Body of pancreas (tissue), 4 donors: ENCODE measurements at places on chromosomes 13 and 19. TPM values are rescaled to one million over a fixed set of nuclear protein-coding genes. Genes with fewer than 3 reads are reported as not detected.

DNA sequence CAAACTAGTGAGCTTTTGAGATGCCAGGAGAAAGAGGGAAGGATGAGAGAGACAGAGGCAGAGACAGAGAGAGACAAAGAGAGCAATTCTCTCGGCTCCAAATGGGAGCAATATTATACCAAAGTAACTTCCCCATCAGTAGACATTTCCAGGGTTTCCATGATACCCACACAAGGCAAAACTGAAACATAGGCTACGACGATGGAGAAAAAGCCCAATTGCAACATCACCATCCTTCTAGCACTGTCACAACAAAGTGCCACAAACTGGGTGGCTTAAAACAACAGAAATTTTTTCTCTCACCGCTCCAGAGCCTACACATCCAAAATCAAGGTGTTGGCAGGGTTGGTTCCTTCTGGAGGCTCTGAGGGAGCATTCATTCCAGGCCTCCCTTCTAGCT lies 81.4 kb downstream of the KCTD12 start:
- no peak for DNase-seq

DNA sequence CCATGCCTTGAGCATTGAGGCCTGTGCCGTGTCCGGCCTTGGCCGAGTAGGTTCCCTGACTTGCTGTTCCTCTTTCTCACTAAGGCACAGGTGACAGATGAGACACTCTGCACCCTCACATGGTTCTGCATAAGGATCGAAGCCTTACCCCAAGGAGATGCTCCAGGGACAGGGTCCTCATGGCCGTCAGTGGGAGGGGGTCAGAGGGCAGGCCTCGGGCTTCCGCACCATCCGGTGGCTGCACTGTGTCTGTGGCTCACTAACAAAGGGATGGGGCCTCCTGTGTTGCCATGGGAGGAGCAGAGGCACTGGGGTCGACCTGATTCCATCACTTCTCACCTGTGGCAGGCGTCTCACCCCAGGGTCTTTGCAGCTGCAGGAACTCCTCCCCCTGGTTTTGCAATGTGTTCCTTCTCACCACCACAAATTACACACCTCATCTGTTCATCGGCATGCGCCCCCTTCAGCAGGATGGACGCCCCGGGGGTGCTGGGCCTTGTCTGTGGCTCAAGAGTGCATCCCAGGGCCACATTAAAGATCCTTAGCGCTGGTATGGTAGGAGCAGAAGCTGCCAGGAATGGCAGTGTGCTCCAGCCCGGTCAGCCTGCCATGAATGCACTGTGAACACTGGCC lies 113.3 kb upstream of the SOX1 start:
- DNase-seq = no peak

GRCh38 chr19:40667602-40668001 lies 22.8 kb downstream of the NUMBL start:
- DNase-seq = no peak

DNA sequence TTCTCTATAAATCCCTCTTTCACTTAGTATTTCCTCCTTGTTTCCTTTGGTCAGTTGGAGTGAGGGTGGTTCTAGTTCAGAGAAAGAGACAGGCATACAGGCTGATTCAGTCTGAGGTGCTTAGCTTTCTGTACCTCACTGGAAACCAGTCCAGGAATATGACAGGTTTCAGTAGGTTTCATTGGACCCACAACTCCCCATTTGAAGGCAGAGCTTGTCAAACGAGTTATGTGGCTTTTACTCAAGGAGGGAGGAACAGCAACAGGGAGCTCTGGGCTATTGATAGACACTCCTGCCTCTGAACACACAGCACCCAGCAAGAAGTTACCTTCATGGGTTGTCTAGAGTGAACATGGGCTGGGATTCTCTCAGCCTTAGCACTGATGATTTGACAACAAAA lies 14.5 kb downstream of the ACTN4 start:
- DNase-seq = peak; percentile 81

DNA sequence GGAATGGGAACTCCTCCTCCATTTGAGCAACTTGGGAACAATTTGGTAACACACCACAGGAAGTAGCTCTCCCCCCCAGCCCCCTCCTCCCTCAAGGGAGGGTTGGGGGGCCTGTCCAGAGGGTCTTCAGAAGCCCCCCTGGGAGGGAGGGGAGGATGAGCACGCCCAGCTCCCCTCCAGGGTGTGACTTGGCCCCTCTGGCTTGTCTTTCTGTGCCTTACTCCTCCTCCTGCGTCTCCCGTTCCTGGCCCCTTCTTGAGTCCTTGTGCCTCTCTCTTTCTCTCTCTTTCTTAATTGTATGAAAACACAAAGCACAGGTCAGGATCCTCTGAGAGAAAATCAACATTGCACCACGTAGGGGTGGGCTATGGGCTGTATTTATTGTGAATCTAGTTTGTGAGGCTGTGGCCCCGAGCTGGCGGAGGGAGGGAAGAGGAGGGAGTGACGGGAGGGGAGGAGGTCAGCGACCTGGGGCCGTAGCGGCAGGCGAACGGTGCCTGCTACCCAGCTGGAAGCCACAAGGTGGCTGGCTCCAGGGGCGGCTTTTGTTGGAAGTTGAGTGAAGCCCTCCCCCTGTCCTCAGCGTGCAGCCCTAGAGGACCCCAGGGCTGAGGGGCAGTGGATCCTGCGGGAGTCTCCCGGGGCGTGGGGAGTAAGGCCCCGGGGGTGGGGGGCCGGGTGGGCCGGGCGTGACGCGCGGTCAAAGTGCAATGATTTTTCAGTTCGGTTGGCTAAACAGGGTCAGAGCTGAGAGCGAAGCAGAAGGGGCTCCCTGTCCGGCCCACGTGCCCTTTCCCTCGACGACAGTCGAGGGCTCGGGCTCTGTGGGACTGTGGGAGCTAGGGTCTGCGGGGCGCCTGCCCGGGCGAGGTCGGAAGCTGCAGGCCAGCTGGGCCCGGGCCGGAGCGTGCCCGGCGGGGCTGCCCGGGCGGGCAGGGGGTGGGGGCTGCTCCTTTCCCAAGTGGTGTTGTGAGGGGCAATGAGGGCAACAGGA lies 6.4 kb downstream of the LYL1 start:
- DNase-seq = no peak

GRCh38 chr13:85970727-85971126 lies 171.5 kb upstream of the SLITRK6 start:
- no peak for DNase-seq

- DNase-seq = no peak
These were observed 210.6 kb downstream of the UQCRFS1 start for GRCh38 chr19:29002336-29002735.

DNA sequence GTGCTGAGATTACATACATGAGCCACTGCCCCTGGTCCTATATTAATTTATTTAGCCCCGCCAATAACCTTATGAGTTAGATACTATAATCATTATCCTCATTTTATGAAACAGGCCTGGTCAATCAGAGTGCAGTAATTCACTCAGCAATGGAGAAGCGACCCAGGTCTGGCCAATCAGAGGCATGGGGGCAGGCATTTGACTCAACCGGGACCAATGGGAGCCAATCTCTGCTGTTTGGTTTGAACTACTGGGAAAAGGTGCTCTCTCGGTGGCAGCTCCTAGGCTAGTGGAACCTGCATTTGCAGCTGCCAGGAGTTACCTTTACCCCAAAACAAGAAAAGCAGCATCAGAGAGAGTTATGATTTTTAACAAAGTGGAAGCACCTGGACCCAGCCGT lies 6.6 kb downstream of the SIRT2 start:
- DNase-seq = no peak

DNA sequence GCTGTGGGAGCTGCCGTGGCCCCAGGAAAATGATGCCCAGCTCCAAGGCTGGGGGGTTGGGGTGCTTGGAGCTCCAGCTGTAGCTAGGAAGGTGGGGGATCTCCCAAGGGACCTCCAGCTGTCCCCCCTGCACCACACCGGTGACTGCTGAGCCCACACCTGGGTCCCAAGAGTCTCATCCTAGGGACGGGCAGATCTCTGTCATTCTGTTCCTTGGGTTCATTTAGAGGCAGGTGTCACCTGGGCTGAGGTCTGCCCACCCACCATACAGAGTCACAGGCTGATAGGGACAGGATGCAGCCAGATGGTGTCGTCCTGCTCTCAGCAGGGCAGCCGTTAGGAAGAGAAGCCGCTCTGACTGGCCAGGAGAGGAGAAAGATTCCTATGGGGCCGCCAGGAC lies 5.3 kb downstream of the F2RL3 start:
- DNase-seq = no peak

- no peak for DNase-seq
These were observed 175.7 kb upstream of the UBL3 start for GRCh38 chr13:30026093-30026492.

- peak; percentile 86 for DNase-seq
These were observed 24.2 kb downstream of the TEX29 start for GRCh38 chr13:111344471-111345191.

- no peak for DNase-seq
These were observed 18.5 kb downstream of the LNX2 start for GRCh38 chr13:27601803-27602202.

- peak; percentile 31 for DNase-seq
These were observed 12.0 kb downstream of the B3GNT8 start for GRCh38 chr19:41415154-41415571.

DNA sequence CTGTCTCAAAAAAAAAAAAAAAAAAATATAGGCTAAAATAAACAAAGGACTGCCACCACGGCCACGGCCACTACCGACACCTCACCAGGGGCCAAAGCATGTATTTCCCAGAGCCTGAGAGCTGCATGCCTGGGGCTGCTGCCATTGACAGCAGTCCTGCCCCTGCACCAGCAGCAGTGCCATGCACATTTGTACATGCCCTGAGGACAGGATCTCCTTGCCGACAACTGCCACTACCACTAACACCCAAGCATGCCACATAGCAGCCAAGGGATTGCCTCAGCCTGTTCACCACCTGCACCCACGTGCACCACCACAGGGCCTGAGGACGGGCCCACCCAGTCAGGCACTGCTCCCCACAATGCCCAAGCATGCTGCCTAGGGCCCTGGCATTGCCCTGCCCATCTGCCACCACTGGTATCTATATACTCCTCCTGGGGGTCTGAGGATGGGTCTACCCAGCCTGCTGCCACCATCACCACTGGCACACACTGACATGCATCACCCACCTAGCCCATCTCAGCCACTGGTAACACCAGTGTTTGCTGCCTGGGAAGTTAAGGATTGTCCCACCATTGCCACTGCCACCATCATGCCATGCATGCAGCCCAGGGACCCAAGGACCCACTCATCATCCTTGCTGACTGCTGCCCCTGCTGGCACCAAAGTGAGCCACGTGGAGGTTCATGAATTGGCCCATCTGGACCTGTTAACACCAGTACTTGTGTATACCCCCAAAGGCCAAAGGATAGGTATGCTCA lies 10.6 kb upstream of the NUP62 start:
- DNase-seq = no peak

SULT2B1 gene
- total RNA-seq = not detected

ADGRL1 gene
- total RNA-seq = 12.5 TPM

FOXA3 gene
- 3.0 TPM for total RNA-seq

VMAC gene
- total RNA-seq = 12.5 TPM

NKG7 gene
- total RNA-seq = not detected
